Stimulated activated CD4-positive, alpha-beta T cell treated with anti-CD3 and anti-CD28 coated beads, Interleukin-2, amount 100 ng/mL, for 48 hours (primary cell): ENCODE measurements at places on chromosomes 16 and 17.

DNA sequence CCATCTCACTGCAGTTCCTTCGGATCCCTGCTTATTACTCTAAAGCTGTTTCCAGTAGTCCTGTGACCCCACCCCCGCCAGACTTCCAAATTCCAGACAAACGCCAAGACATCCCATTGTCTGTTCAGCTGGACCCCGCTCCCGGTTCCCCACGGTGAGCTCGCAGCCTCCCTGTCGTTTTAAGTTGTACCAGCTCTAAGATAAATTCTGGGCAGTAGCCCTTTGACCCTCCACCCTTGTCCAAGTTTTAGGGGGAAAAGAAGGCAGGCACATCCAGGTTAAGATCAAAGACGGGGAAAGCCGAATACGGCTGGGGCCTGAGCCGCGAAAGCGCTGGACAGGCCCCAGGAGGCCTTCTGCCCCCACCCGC is 589 bp downstream of the ARL6IP1 start:
- DNase-seq: no peak

- DNase-seq: no peak
Observed at GRCh38 chr16:22070361-22071330, 21.7 kb upstream of the VWA3A start.

- DNase-seq: no peak
Observed at GRCh38 chr16:2610781-2611498, 71.4 kb upstream of the KCTD5 start.

- DNase-seq: no peak
Observed at GRCh38 chr17:8081876-8082275, 5.6 kb downstream of the ALOX12B start.

GRCh38 chr17:20203018-20203417 is 193.9 kb downstream of the SPECC1 start:
- DNase-seq: no peak

DNA sequence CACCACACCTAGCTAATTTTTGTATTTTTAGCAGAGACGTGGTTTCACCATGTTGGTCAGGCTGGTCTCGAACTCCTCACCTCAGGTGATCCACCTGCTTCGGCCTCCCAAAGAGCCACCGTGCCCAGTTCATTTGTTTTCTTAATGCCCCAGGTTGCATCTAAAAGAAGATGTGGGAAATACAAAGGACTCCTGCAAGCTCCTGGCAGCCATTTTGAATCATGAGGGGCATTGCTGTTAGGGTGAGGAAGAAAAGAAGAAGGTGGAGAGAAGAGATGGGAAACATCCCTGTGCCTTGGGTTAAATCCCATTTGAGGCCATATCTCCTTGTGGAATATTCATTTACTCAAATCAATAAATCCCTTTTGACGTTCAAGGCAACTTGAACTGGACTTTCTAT is 365.3 kb upstream of the ERCC4 start:
- no peak for DNase-seq

DNA sequence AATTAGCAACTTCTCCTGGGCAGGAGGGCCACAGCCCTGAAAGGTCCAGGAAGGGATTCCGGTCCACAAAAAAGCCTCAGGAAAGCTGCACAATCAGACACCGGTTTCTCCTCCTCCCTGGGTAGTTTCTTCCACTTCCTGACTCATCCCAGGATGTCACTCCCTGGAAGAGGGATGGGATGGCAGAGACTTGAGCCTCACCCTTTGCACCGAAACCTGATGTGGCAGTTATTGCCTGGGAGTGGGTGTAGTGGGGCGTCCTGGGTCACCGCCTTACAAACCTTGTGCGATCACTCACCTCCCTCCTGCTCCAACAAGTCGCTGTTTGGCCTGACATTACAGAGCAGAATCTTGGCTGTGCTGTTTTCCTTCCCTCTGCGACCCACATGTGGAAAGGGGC is 70.8 kb downstream of the LYRM1 start:
- no peak for DNase-seq

GRCh38 chr17:74712756-74713155 is at the start of gene CD300LF:
Gene CD300LF (minus strand): TSS chr17:74712923. CDS start chr17:74712866, 57 bp downstream.
- no peak for DNase-seq

DNA sequence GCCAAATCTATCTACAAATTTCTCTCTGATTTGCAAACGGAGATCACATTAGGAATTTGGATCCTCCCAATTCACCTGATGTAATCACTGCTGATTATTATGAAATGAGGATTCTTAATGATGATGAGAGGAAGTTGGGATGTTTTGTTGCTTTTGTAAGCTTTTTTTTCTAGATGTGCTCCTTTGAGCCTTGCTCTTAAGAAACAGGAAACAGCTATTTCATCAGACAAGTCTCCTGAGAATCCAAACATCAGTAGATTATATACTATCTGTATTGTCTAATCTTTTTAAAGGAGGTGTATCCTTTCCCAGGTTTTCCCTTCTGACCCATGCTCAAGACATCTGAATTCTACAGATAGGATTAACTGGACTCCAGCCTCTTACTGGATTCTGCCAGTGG is 73.3 kb downstream of the KIF2B start:
- no peak for DNase-seq

- no peak for DNase-seq
Observed at GRCh38 chr16:87625241-87625797, 23.0 kb downstream of the JPH3 start.

- DNase-seq: no peak
Observed at GRCh38 chr17:10668775-10669174, 11.7 kb upstream of the MYH3 start.

DNA sequence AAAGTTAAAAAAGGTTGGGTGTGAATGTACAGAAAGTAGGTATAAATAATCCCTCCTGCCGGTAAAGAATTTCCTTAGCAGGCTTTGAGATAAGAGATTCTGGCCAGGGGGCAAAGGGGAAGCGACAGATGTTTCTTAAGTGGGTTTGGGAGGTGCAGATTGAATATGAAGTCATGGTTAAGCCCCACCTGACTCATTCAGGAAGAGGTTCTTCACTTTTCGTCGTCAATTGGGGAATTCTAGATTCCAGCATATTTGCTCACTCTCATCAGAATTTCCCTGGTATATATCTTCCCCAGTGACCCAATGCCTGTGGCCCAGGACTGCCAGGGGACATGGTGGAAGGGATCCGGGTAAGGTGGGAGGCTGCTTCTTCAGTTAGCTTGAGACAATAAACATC is 127.8 kb downstream of the CPPED1 start:
- DNase-seq: no peak

- DNase-seq: no peak
Observed at GRCh38 chr17:3039736-3040135, 23.7 kb downstream of the OR1D5 start.

DNA sequence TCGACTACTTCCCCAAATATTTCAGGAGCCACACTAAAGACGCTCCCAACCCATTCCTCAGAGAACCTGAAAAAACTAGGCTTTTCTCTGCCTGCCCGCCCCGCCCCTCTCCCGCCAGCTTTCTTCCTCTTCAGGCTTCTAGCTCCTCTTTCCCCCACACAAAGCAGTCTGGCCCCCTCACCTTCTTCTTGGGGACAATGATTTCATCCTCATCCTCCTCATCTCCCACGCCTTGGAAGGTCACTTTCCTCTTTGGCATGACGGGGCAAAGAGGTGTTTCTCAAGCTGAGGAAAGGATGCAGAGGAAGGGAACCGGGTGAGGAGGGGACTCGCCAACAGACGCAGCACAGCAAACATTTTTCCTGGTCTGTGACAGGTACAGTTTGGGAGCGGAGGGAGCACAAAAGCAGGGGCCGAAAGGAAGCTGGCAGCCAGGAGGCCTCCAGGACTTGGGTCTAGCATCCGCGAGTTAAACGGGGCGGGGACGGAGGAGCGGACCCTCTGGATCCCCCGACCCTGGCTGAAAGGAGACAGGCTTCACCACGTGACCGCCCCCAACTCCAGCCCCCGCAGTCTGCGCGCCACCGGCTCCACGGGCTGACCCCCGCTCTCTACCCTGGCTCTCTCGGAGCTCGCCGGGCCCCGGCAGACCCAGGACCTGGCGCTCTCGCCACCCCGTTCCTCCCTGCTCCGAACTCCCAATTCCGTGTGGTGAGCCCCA is 525 bp downstream of the CD2BP2 start:
- DNase-seq: no peak

DNA sequence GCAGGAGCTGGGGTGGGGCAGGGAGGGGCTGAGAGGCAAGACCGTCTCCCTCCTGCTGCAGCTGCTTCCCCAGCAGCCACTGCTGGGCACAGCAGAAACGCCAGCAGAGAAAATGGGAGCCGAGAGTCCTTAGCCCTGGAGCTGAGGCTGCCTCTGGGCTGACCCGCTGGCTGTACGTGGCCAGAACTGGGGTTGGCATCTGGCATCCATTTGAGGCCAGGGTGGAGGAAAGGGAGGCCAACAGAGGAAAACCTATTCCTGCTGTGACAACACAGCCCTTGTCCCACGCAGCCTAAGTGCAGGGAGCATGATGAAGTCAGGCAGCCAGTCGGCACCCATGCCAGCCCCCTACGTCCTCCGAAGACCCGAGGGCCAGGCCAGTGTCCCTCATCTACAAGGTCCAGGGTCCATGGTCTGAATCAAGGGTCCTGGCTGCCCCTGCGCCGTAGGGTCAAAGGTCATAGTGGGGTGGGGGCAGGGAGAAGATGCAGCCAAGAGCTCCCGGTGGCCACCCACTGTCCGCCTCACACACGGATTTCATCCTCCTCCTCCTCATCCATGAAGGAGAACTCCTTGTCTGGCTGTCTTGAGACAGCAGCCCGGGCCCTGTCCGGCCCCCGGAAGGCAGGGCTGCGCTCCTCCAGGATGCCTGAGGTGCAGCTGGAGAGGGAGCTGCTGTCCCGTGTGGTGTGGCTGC is 23.4 kb upstream of the CPSF4L start:
- DNase-seq: no peak

DNA sequence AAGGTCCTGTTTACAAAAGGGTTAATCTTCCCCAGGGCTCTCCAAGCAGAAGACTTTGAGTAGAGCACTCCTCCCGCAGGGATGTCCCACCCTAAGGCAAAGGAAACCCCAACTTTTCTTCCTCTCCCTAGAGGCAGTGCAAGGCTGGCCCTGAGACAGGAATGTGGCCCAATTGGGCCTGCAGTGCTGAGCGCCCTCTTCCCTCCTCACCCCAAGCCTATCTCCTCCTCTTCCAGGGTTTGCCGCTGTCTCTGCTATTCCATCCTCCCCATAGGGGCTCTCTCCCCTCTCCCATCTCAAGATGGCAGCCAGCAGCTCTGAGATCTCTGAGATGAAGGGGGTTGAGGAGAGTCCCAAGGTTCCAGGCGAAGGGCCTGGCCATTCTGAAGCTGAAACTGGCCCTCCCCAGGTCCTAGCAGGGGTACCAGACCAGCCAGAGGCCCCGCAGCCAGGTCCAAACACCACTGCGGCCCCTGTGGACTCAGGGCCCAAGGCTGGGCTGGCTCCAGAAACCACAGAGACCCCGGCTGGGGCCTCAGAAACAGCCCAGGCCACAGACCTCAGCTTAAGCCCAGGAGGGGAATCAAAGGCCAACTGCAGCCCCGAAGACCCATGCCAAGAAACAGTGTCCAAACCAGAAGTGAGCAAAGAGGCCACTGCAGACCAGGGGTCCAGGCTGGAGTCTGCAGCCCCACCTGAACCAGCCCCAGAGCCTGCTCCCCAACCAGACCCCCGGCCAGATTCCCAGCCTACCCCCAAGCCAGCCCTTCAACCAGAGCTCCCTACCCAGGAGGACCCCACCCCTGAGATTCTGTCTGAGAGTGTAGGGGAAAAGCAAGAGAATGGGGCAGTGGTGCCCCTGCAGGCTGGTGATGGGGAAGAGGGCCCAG is 1.0 kb downstream of the PRRT2 start:
- DNase-seq: no peak

GRCh38 chr17:50269477-50270434 is 4.5 kb upstream of the TMEM92 start:
- DNase-seq: peak; percentile 65

DNA sequence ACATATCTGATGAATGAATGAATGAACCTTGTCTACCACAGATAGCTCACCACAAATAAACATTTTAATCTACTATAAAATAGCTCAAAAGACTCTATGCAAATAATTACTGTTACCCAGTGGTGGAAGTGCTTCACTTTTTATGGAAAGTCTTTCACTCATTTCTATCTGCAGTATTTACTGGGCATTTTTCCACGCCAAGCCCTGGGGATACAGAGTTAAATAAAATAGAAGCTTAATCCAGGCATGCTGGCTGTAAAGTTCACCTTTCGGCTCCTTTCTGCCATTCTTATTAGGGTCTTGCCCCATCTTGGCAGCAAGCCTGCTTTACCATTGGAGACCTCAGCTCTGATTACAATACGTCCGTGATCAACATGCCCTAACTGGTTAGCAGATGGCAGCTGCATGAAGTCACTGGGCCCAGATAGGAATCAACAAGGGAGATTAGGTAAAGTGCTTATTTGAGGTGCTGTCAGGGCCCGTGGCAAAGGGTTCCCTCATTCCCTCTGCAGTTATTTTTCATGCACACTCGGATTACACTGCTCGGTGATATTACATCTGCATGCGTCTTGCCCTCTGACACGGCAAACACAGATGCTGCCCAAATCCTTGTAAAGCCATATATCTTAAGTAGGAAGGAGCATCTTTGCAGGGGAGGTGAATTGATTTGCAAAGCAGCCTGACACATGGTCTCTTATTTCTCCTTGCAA is 648.9 kb downstream of the WWOX start:
- no peak for DNase-seq

DNA sequence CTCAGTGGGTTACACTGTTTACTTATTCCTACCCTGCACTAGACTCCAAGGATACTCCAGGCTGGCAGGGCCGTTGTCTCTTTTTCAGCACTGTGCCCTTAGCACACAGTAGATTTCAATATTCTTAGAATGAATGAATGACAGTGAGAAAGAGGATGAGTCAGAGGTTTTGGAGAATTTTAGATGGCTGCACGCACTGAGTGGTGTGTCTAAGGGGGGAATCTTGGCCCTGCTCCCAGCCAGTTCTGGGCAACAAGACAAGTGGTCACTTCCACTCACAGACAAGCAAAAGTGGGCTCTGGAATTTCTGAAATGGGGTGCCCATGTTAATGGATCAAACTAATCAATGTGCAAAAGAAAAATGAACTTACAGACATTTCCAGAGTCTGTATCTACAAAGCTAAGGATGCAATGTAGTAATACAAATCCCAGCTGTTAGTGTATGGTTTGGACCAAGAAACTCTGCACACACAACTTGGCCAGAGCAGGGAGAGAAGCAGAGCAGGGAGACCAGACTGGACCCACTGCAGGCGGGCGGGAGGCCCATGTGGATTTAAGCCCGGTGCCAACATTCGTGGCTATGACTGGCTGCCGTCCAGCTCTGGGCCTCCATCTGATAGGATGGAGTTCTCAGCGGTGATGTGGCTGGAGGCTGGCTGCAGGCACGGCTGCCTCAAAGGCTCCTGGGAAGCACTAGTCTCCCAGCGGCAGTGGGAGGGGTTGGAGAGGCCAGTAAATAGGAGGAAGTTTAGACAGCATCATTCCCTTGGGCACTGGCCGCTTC is 95.6 kb upstream of the CDYL2 start:
- no peak for DNase-seq

- no peak for DNase-seq
Observed at GRCh38 chr16:50079397-50080140, 13.8 kb downstream of the HEATR3 start.
